ENCODE measurements at places on chromosomes 3 and 15. TPM values are rescaled to one million over a fixed set of nuclear protein-coding genes. Genes with fewer than 3 reads are reported as not detected.

DNA sequence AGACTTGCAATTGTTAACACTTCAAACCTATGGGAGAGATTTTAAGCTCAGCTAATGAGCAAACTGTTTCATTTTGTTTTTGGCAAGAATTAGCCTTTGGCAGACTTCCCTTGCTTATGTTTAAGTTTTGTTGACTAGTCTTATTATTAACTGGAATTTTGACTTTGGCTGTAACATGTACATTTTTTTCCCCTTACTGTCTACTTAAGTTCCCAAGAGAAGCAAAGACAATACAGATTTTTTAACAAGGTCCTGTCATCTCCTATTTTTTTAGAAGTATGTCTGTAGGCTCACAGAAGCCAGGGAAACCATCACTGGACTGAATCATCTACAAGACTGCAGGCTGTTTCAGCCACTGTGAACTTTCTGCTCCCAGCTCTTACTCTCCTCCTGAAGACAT is 74.3 kb downstream of the DGKG start:
- no peak for DNase-seq

DNA sequence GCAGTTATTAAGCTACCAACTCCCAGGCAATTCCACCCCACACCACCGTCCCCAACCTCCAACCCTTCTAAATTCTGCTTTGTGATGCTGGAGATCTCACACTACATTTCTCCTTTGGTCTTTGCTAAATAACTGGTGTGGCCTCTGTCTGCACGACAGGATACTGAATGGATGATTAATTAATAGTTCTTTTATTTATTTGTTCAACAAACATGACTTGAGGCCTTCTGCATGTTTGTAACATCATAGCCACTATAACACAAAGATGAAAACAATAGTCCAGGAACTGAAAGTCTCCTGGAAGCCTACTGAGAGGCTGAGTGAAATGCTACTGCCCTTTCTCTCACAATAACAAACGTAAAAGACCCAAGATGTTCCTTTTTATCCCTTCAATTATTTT is 609.5 kb upstream of the UBE2E2 start:
- no peak for DNase-seq

NCK1 gene
- 29.5 TPM for polyA plus RNA-seq

FSIP1 gene
- polyA plus RNA-seq: 0.14 TPM
